GM13976 (cell line): ENCODE measurements at places on chromosomes 6 and 20.

DNA sequence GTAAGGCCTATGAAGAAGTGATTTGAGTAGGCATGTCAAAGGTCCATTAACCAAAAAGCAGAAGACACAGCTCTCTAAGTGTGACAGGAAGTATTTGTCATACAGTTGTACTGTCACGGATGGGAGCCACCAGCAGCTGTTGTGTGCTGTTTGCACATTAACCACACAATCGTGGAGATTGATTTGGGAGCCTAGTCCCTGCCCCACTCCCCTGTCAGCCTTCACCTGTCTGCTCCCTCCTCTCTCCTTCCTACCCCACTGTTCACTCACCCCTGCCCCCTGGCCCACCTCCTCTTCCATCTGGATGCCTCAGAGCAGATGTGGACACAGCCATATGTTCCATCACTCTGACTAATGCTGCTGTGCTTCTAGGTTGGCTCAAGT lies 124.7 kb upstream of the SPACA1 start:
- DNase-seq, result peak; percentile 55

DNA sequence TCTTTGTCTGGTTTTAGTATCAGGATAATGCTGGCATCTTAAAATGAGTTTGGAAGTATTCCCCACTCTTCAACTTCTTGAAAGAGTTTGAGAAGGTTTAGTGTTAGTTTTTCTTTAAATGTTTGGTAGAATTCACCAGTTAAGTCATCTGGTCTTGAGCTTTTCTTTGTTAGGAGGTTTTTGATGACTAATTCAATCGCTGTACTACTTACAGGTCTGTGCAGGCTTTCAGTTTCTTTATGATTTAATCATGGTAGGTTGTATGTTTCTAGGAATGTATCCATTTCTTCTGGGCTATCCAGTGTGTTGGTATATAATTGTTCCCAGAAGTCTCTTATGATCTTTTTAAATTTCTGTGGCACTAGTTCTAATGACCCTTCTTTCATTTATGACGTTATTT lies 215.5 kb downstream of the LRFN2 start:
- no peak for DNase-seq

- no peak for DNase-seq
Measured at GRCh38 chr6:25175681-25176080, 103.5 kb upstream of the CARMIL1 start.

DNA sequence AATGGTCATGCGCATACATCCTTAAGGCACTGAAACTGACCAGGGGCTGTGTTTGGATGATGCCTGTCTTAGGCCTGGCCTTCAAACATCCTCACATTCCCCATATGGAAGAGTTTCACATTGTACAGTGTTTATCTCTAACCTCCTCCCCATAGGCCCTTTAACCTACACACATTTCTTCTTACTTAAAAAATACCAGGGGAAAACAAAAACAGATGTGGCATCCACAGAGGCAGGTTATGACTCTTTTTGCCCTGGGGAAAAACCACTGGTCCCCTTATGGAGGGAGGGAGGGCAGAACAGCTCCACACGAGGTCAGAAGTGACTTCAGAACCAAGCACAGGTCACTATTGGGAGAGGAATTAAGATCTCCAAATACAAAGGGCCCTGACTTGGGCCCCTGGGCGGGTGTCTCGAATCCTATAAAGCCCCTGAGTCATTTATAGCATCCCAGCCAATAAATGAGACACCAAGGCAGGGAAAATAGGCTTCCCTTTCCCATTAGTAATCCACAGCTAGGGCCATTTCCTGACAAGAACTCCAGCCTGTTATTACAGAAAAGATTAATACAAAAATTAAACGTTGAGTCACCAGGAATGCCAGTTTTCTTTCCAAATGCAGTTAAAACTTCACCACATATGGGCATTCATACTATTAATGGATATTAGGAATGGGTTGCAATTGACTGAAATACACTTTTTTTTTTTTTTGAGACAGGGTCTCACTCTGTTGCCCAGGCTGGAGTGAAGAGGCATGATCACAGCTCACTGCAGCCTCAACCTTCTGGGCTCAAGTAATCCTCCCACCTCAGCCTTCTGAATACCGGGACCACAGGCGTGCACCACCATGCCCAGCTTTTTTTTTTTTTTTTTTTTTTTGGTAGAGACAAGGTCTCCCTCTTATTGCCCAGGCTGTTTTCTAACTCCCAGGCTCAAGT lies 107.2 kb downstream of the ATP9A start:
- no peak for DNase-seq

DNA sequence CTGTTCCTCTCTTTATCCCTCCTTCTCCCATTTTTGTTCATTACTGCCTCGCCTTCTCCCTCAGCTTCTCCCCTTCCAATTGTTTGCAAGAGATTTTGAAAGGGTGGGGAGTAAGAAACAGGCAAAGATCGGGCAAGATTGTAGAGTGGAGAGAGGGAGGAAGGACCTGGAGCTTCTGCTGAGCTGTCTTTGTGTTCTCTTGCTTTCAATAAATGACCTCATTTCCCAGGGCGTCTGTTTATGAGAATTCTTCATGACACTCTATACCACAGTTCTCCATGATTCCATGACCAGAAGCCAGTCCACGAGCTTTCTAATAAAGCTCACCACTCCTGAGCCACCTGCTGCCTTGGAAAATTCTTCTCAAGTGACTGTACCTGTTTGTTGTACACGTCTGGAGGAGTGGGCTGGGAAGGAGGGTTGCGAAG lies 50.0 kb upstream of the PLEKHG1 start:
- no peak for DNase-seq

DNA sequence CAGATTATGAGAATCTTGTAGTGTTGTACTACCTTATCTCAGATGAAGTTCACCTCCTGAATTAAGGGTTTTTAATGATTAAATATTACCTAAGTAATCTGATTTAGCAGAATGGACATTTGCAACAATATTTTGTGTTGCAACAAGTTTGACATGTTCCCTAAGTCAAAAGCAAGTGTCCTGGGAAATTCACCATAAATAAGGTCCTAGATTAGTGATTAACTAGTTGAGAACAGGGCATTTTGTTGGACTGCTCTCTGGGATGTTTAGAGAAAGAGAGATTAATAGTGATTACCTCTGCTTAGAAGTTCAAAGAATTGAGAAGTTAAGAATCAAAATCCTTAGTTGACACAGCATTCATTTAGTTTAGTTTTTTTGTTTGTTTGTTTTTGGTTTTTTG lies 120.2 kb upstream of the MARCKS start:
- DNase-seq, result no peak

- no peak for DNase-seq
Measured at GRCh38 chr20:44180814-44181213, 6.2 kb downstream of the JPH2 start.

DNA sequence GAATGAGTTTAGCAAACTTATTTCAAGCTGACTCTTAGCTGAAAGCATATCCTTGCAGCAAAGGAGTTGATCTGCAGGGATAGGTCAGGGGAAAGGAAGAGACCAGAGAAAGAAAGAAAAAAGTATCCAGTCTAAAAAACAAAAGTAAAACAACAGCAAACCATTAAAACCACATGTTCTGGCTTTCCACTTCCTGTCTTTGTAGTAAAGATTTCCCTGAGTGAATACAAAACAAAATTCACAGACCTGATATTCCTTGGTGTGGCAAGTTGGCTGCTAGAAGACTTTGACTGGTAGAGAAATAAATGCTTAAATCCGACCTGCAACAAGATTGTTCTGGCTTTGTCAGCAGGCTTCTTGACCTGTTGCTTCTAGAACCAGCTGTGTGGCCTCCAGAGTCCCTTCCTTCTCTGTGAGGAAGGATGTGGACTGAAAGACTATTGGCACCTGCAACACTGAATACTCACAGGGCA lies 23.4 kb upstream of the MCM3 start:
- DNase-seq, result no peak

GRCh38 chr6:137269347-137269746 lies 50.2 kb upstream of the IFNGR1 start:
- no peak for DNase-seq

- DNase-seq, result no peak
Measured at GRCh38 chr6:135121434-135121833, 59.7 kb upstream of the MYB start.

- no peak for DNase-seq
Measured at GRCh38 chr6:127247114-127248096, 19.3 kb upstream of the RNF146 start.

- DNase-seq, result no peak
Measured at GRCh38 chr6:138522611-138523010, 23.3 kb upstream of the NHSL1 start.

DNA sequence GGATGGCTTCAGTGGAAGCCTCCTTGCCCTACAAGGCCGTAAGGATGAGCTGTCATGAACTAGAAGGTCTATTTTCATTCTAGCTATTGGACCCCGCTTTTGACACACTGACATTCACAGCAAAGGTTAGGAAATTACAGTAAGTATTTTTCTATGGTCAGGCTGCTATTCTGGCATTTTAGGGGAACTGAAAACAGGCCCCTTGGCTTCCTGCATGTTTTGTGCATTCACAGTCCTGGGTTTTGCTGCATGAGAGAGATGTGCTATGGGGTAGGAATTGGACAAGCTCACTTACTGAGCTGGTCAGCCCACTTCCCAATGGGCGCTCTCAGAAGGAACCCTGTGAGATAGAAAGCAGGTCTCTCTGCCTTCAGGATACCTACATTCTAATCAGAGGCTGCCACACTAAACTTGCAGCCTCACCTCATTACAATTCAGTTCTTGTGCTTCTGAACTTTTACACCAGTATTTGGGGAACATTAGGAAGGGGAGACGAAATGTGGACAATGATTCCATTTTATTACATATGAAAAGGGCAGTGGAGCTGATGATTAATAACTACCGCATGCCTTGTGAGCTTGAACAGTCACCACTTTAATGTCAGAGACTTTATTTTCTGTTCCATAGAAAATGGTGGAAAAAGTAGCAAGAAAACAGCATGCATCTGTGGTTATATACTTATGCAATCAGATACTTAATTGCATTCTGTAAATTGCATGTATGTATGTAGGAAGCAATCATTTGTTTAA lies 86.6 kb upstream of the TAB2 start:
- no peak for DNase-seq

DNA sequence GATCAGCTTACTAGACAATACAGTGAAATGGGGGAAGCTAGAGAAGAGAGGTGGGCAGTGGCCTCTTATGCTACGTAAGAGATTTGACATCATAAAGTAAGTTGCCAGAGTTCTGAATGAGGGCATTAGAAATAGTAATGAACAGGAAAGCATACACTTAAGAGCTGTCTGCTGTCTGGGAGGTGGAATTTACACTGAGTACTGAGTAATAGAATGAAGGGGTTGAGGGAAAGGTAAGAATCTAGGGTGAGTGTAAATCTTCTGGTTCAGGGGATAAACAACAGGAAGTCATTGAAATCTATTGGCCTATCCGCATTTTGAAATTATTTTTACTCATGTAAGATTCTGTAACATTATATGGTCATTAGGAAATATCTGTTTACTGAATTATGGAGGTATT lies 35.8 kb downstream of the HLA-DMB start:
- DNase-seq, result no peak

- DNase-seq, result peak; percentile 60
Measured at GRCh38 chr6:15296735-15297134, 50.9 kb downstream of the JARID2 start.

- DNase-seq, result no peak
Measured at GRCh38 chr20:24637087-24637486, 167.7 kb downstream of the SYNDIG1 start.

- no peak for DNase-seq
Measured at GRCh38 chr6:158376631-158377081, 64.4 kb downstream of the TULP4 start.

DNA sequence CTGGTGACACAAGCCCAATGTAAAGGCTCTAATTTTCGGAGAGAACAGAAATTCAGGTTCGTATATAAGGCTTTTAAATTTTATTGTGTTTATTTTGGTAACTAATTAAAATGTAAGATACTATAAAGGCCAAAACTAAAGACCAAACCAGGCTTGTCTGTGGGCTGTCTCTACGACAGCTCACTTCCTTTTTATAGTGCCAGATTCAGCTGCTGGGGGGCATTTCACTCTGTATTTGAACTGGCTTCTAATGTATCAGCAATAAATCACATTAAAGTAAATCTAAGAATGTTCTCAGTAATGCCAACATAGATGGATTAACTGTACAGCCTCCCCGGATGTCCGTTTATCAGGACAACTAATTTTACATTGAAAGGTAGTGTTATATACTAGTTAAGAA lies 31.1 kb upstream of the STXBP5 start:
- DNase-seq, result no peak

DNA sequence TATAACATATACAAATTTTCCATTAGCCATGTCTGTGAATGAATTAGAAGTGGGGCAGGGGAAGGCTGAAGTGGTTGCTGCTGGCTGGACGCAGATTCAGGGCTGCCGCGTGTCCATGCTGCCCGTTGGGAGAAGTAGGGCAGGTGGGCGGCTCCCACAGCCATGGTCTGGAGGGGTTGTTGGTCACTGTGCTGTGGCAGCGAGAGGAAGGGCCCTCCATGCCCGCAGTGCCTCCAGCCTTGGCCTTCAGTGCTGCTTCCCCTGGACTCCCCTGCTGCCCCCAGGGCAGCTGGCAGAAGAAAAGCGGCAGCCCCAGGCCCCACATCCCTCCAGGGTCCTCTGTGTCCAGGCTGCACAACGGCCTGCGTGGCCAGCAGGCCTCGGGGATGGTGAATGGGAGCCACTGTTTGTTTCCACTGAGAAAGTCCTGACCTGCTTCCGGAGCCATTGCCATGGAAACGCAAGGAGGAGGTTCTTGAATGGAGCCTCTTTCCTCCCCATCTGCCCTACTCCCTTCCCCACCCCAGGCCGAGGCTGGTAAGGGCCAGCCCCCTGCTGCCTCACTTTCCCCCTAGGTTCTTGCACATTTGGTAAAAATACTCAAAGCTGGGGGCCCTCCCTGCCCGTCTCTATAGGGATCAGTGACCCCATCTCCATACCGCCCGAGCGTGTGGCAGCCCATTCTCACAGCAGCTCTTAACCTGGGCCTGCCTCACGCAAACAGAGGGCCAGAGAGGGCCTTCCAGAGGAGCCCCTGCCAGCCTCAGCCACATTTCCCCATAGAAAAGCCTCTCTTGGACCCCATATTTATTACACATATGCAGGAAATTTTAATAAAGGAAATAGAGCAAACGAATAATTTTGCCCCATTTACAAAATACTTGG lies 113.3 kb downstream of the SASH1 start:
- no peak for DNase-seq

GRCh38 chr6:93453956-93454355 lies 34.6 kb upstream of the EPHA7 start:
- DNase-seq, result peak; percentile 21

GRCh38 chr6:37251211-37251780 lies 6.3 kb upstream of the TBC1D22B start:
- DNase-seq, result no peak

DNA sequence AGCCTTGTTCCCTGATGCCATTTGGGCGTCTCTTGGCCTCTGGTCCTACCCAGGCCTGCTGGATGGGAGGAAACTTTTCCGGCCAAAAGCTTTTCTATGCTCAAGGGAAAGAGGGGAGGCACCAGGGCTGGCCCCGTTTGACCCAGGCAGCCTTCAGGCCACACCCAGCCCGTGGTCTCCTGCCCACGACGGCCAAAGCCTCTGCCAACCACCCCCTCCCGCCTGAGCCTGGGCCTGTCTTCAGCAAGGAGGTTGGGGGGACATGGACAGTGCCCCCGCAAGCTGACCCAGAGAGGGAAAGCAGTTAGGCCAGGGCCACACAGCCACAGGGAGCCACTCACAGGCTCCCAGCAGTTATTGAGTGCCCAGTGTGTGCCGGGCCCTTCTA lies 49.5 kb downstream of the SRC start:
- no peak for DNase-seq
